ENCODE measurements at places on chromosomes 3 and 15. TPM values are rescaled to one million over a fixed set of nuclear protein-coding genes. Genes with fewer than 3 reads are reported as not detected.
A peak's percentile ranks its signal among the peaks of the same experiment; 100 is the strongest.

DNA sequence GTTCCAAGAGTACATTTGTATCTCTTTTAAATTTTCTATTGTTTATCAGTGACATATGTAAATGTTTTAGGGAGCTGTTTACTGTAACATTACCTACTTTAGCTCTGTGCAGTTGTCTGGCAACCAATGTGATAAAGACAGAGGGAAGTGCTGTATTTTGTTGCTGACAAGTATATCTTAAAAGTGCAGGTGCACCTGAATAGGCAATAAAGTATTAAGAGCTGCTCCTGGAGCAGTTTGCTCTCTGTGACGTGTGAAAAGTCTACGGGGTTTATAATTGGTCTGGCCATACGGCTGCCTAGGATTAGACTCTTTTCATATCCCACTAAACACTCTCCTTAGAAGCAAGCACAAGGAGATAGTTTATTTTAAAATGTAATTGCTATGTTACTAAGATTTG is 178.3 kb downstream of the IGF1R start:
- DNase-seq: no peak

DNA sequence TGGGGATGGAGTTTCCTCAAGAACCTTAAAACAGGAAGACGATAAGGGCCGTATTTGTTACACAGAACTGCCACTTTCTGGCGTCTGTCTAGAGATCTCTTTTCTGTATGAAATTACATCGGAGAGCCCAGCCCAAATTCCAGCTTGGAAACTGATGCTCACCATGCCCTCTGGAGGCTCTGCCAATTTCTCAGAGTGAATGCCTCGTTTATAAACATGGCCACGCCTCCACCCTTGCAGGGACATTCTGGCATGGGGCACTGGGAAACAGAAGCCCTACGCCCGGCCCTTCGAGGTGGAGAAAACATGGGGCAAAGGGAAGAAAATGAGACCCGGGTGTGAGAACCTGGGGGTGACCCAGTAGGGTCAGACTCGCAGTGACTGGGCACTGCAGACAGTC is 53.4 kb upstream of the SEC13 start:
- no peak for DNase-seq

- no peak for DNase-seq
Measured at GRCh38 chr3:44966795-44967278, 9.1 kb downstream of the ZDHHC3 start.

DNA sequence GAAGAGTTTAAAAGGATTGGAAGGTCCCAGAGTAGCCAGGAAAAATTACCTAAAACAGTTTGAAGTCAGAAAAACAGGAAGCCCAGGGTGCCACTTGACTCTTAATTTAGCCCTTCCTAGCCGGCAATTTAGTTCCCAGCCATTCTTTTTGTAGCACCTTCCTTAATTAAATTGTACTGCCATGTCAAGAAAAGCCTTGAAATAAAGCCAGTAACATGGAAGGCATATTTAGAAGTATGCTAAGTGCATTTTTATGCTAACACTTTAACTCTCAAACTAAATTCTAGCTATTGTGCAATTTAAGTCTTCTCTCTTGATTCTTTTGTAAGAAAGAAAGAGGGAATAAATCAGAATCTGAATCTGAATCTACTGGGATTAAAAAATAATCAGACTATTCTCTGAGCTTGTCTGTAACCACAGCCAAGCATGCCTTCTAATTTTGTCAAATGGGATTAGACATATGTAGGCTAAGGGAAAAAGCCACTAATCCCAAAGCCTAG is 43.2 kb downstream of the MAP3K13 start:
- no peak for DNase-seq

DNA sequence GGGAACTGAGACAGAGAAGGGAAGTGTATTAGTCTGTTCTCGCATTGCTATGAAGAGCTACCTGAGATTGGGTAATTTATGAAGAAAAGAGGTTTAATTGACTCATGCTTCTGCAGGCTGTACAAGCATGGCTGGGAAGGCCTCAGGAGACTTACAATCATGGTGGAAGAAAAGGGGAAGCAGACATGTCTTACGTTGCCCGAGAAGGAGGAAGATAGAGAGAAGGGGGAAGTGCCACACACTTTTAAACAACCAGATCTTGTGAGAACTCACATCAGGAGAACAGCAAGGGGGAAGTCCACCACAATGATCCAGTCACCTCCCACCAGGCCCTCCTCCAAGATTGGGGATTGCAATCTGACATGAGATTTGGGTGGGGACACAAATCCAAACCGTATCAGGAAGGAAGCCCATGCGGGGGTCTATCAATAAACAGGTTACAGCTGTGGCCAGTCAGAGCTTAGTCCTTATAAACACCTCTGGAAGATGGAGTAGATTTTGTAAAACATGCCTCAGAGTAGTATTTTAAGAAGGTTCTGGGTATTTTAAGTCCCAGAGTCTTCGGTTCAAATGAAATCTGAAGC is 153.9 kb downstream of the GHSR start:
- DNase-seq: no peak

GRCh38 chr3:122315619-122316018 is 9.4 kb upstream of the CSTA start:
- no peak for DNase-seq

GRCh38 chr15:41417418-41418195 is 712 bp downstream of the RTF1 start:
- DNase-seq: no peak

GRCh38 chr3:136385457-136385856 is 135.3 kb downstream of the PCCB start:
- no peak for DNase-seq

- DNase-seq: no peak
Measured at GRCh38 chr3:112745567-112746248, 101.0 kb downstream of the CD200R1L start.

- no peak for DNase-seq
Measured at GRCh38 chr15:27094235-27094634, 123.3 kb downstream of the GABRG3 start.

DNA sequence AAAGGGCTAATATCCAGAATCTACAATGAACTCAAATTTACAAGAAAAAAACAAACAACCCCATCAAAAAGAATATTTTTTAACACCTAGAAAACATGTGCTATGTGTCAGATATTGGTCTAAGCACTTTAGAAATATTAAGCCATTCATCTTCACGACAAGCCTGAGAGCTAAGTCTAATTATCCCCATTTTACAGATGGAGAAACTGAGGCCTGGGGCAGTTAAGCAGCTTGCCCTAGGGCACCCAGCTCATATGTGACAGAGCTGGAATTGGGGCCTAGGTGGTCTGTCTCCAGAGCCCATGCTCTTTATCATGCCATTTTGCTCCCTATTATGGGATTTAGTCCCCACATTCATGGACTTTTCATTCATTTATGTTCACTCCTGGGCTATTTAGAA is 92.8 kb downstream of the CYP19A1 start:
- no peak for DNase-seq

- DNase-seq: no peak
Measured at GRCh38 chr3:189630767-189631372, 319 bp upstream of the TP63 start.

DNA sequence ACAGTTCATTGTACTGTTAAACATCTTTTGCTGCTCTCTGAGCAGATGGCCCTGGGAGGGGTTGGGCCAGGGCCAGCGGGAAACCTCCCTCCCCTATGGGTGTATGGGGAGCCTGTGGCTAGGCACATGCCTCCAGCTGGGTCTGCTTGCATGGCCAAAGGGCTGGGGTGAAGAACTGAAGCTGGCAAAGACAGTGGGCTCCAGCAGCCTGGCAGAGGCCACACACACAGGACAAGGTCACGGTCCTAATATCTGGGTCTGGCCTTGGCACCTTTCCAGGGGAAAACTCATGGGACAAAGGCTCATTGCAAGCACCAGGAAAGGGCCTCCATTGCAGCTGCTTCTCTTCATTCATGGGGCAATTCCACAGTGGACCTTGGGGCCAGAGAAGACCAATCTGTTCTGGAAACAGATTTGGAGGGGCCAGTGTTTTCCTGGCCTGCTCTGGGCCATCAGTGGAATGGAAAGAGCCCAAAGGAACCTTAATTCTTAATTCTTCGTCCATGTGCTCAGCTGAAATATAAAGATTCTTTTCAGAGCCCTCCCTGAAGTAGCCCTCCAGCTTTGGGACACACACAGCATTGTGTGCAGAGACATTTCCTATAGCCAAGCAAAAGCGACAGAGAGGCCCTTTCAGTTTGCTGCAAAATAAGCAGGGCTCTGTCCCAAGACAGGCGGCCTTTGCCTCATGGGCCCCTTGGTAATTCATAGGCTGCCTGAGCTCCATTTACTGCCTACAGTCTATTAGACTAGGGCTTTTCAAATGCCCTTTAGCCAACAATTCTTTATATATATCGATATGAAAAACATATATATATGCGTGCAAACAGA is 11.3 kb upstream of the LIMD1 start:
- DNase-seq: peak; percentile 90

DNA sequence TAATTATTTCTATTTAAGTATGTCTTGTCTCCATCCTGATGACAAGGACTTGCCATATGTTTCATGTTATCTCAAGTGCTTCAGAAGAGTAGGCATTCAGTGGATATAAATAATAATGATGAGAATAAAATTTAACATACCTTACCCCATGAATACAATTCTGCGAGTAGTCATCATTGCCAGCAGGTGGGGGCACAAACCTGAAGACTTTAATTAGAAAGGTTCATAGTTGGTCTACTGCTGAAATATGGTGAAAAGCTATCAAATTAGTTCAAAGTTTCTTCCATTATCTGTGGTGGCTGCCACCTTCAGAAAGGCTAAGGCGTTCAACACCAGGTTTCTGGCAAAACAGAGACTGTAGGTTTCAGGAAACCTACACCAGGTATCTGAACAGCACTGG is 100.9 kb downstream of the P3H2 start:
- DNase-seq: no peak

- no peak for DNase-seq
Measured at GRCh38 chr3:122025296-122025695, 3.2 kb upstream of the ILDR1 start.

DNA sequence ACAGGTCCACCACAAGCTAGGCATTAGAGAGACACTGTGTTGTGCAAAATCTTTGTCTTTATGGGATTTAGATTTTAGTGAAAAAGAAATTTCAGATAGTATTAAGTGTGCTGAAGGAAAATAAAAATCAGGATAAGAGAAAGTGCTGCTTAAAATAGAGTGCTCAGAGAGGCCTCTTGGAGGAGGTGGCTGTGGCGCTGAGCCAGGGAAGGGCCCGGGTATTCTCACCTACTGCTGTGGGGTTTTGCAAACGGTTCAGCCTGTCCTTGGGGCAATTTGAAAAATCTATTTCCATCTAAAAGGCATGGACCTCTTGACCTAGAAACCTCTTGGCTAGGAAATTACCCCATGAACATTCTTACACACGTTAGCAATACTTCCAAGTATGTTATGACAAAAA is 267.7 kb downstream of the TJP1 start:
- DNase-seq: peak; percentile 41

DNA sequence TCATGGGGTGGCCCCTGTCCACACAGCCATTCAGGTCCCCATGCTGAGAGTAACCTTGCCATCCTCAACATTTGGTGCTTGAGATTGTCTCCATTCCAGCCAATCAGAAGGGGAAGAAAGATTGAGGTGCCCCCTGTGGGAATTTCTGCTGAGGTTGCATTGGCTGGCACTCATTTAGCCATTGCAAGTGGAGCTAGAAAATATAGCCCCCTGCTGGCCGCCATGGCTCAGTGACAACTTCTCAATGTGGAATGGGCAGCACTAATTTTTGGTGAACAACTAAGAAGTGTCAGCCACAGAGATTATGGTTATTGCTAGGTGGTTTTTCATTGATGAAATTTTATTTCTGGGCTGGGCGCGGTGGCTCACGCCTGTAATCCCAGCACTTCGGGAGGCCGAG is 22.0 kb downstream of the COL6A6 start:
- peak; percentile 34 for DNase-seq

- DNase-seq: no peak
Measured at GRCh38 chr15:69794645-69795469, 302.9 kb downstream of the TLE3 start.

GRCh38 chr15:99734575-99734974 is 1.3 kb upstream of the LYSMD4 start:
- no peak for DNase-seq

DNA sequence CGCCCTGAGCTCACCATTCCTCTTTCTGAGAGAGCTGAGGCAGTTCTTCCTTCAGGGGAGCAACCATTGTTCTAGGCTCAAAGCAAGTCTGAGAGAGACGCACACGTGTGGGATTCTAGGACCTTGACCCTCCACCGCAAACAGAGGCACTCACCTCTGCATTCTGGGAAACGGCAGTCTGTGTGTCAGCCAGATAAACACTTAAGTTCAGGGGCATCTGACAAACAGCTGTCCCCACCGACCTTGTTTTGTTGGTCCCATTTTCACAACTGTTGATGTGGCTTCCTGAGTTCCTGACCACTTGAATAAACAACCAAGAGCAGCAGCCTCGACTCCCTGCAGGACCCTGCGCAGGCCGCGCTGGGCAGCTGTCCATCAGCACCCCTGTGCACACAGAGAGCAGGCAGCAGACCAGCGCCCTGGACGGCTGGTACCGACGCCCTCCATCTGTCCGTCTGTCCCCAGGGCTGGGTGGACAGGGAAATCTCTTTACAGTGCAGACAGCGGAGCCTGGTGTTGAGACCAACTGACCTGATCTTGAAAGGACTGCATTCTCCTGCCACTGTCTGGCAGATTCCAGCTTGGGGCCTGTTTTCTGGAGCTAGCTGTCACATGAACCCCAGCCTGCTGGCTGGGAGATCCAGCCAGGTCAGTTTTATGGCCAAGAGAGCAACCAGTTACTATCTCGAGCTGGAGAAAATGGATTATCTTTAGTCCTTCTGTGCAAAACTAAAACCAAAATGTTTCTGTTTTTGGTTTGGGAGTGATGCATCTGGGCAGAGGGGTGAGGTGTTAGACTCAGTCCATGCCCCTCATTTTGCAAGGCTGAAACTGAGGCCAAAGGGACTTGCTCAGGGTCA is 64.2 kb downstream of the FAM43A start:
- DNase-seq: peak; percentile 39

The ADAMTS17 gene
- total RNA-seq: 2.9 TPM

The GRAMD1C gene
- 3.4 TPM for total RNA-seq

The SPINT1 gene
- total RNA-seq: 1.0 TPM

The INKA1 gene
- total RNA-seq: 1.7 TPM

The CCRL2 gene
- total RNA-seq: 1.4 TPM

The SI gene
- not detected for total RNA-seq

The RASL12 gene
- total RNA-seq: 18.9 TPM

The ILDR1 gene
- 0.20 TPM for total RNA-seq

The SKOR1 gene
- 0.07 TPM for total RNA-seq

The CRELD1 gene
- 62.7 TPM for total RNA-seq

The EPHA6 gene
- 0.52 TPM for total RNA-seq

The CCR9 gene
- total RNA-seq: not detected

The GABRA5 gene
- total RNA-seq: not detected
